ENCODE measurements at places on chromosomes 4 and X.

- no peak for DNase-seq
These were observed 44.0 kb downstream of the ZNF518B start for GRCh38 chr4:10413177-10413576.

GRCh38 chr4:75249739-75250138 lies 264.5 kb downstream of the RCHY1 start:
- no peak for DNase-seq

DNA sequence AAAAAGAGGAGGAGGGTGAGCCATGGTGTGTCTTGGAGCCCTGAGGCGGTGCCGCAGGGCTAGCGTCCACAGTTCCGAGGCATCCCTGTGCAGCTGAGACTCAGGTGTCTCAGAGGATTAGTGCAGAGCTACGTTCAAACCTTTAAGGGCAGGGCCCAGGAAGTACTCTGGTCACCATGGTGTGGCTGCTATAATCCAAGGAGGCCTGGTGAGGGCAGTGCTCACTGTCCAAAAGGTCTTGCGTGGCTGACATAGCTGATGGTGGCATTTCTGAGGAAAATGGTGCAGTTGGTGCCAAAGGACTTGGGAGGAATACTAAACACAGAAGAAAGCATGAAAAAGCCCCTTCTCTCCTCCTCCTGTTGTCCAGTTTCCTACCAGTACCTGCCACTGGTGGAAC lies 146.9 kb downstream of the DCHS2 start:
- DNase-seq, result no peak

GRCh38 chr4:83931659-83932438 lies 395.9 kb downstream of the GPAT3 start:
- no peak for DNase-seq

GRCh38 chrX:71195964-71196649 lies 26.9 kb upstream of the GJB1 start:
- DNase-seq, result no peak

DNA sequence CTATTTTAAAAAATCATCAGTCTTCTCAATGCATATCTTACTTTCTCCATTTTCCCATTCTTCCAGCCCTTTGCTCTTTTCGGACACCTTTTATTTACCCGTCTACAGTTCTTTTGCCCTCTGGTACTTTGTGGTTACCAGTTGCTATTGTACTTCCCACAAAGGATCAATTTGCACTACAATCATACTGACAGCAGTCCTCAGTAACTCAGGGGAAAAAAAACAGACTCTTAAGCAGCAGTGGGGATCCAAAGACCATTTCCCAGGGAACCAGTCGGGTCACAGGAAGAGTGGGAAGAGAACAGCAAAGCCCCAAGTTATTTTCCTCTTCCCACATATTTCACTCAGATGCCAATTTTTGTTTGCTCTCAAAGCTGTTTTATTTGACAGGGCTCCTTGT lies 23.1 kb downstream of the DMD start:
- DNase-seq, result no peak

Measured in testis (tissue), 5 donors.